ENCODE measurements at places on chromosomes 11 and 22.

GRCh38 chr11:119846374-119846773, 117.4 kb upstream of the NECTIN1 start:
- no peak for DNase-seq

GRCh38 chr11:71543866-71544265, 4.4 kb upstream of the KRTAP5-9 start:
- DNase-seq: no peak

GRCh38 chr11:28524098-28524497, 415.9 kb downstream of the METTL15 start:
- no peak for DNase-seq

- DNase-seq: peak; percentile 76
Measured at GRCh38 chr11:117458275-117459122, 130.8 kb downstream of the CEP164 start.

DNA sequence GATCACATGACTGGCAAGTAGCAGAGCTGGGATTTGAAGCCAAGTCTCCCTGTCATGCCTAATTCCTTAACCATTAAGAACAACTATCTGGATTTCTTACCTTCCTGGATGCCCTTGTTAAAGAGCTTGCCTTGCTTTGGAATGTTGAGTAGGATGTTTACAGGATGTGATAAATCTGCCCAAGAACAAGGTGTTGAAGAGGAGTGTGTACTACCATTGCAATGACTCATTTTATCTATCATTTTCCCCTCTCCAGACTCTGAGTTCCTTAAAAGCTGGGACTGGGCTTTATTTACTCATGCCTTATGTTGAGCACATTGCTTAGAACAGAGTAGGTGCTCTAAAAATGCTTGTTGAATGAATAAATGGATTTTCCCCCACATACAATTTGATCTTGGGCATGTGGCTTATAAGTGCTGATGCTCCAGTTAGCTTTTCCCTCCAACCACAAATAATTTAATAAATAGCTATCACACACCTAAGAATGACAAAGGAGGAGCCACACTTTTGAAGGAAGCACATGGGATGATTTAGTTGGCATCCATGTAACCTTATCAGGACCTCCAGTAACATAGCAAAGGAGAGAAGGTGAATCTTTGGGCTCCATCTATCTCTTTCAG, 268.6 kb upstream of the SESN3 start:
- peak; percentile 63 for DNase-seq

DNA sequence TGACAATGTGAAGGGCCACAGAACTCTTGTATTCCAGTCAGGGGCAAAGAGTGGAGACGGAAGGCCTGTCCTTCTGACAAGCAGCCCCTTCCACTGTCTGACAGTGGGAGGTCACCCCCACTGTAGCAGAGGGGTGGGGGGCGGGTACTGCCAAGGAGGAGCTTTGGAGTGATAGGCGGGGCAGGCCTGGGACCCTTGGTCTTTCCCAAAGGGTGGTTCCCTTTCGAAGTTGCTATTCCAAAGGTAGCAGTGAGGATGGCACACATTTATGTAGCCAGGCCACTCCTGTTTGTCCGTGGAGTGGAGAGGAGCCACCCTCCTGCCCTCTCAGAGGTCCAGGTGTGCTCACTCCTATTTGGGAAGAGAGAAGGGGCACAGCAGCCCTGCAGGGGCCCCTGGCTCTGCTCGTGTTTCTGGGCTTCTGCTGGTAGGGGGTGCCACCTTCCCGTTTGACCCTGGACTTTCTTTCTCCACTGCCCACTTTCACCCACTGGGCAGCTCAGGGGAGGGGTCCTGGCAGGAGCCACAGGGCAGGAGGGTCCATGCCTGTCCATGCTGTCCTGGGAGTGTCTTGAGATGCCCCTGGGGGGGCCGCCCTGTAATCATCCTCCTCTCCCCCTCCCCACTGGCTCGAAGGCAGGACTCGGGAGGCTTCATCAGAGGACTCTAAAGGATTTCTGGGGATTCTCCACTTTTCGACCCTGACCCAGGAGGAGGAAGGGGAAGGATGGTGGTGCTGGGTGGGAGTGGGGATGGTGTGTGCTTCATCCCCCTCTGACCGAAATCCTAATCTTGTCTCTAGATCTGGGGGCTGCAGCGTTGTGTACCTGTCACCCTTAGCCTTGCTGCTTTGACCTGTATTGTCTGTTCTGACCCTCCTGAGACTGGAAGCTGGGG, 994 bp downstream of the TAGLN start:
- DNase-seq: no peak

GRCh38 chr22:48228468-48228867, 1466.0 kb downstream of the TBC1D22A start:
- no peak for DNase-seq

DNA sequence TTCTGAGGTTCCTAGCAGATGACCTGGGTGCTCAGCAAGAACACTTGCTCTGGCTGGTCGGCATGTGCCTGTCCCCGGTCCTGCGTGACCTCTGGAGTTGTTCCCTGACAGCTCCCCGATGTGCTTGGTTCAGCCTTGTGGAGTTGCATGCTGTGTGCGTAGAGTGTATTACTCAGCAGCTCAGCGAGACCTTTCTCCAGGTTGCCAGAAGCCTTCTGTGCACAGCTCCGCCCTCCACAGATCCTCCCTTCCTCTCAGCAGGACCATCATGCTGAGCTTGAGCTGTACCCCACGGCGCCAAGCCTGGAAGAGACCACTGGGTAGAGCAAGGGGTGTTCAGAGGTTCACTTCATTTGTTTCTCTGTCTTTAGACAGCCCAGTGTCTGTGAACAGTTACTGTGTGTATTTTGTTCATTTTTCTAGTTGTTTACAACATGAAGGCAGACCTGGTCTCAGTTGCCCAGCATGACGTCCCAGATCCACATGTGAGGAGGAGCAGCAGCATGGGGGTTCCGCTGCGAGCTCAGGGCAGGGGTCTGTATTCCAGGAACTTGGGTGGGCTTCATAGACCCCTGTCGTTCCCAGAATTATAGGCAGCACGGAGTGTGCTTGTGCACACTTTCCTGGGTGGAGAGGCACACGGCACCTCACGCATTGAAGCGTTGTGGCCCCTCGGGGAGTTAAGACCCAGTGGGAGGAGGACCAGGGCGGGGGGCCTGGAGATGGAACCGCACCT, 148.6 kb downstream of the IGLL1 start:
- DNase-seq: no peak

GRCh38 chr11:13045734-13046133, 36.6 kb downstream of the RASSF10 start:
- no peak for DNase-seq

GRCh38 chr22:32864596-32864995, 63.1 kb downstream of the TIMP3 start:
- no peak for DNase-seq

GRCh38 chr11:72605973-72606747, 68.1 kb downstream of the PDE2A start:
- DNase-seq: no peak

DNA sequence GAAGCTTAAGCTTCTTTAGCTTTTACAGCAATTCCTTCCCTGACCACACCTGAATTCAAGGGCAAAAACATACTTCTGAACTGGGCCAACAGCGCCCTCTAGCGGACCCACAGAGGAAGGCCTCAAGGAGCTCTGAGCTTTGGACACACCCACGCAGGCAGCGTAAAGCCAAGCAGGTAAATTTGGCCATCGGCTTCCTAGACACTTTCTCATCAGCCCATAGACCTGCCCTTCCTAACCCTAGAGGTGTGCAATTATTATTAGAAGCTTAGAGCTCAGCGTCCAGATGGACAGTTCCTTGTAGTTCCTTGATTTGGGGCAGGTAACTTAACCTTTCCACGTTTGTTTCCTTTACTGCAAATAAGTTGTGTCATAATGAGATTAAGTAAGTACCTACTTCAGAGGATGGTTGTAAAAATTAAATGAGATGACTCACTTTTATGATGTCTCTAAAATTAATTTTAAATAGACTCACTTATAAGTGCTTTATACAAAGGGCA, 25.7 kb upstream of the HMGXB4 start:
- DNase-seq: peak; percentile 68

DNA sequence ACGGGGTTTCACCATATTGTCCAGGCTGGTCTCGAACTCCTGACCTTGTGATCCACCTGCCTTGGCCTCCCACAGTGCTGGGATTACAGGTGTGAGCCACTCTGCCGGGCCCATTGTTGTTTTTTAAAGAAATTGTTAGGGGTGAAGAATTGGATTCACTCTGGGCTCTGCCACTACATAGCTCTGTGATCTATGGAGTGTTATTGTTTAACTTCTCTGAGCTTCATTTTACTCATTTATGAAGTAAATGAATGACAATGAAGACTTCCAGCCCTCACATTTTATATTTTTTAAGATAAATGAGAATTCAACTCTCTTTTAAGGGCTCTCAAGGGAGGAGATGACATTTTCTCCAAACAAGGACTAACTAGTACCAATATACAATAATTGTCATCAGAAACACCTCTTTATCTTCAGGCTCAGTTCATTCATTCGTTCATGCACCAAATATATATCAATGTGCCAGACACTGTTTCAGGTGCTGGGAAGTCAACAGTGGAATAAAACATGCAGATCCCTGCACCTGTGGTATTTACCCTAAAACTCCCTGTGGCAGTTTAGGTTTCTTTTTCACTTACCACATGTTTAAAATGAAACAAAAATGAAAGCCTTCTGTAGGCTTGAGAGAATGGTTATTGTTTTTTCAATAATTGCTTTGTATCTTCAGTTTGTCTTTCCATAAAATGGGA, 23.5 kb upstream of the GRAMD1B start:
- no peak for DNase-seq

DNA sequence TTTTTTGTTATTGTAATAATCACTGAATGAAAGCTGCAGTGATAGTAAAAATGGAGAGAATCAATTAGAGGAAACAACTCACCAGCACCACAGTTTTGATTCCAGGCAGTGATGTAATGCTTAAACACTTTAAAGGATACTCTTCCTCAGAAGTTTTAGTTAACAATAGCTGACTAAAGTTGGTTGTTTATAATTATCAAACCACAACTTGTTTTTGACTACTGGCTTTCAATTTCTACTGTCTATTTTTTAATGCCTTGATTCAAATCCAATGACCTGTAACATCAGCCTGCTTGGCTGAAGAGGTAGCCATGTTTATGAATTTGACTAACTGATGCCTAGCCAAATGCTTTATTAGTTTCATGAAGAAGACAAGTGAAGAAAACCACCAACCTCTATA, 18.2 kb upstream of the CASP12 start:
- DNase-seq: no peak

DNA sequence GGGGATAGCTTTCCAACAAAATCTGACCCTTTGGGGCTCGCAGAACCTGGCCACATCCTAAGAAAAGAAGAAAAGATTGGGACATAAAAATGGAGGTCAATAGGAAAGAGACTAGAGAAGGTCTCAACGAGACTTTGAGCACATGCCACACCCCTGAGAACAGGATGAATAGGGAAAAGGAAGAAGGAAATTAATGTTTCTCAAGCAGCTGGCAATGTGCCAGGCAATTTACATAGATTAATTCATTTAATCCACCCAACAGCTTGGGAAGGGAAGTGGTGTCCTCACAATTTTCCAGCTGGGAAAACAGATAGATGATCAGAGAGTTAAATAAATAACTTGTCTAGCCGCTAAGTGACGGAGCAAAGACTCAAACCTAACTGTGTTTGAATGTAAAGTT, 50.7 kb downstream of the PAMR1 start:
- DNase-seq: no peak

GRCh38 chr11:66858939-66859685, 2.2 kb downstream of the LRFN4 start:
- DNase-seq: no peak

- peak; percentile 58 for DNase-seq
Measured at GRCh38 chr22:50293441-50294318, 13.8 kb downstream of the PLXNB2 start.

GRCh38 chr11:116881143-116881542, 43.7 kb upstream of the APOA1 start:
- DNase-seq: no peak

DNA sequence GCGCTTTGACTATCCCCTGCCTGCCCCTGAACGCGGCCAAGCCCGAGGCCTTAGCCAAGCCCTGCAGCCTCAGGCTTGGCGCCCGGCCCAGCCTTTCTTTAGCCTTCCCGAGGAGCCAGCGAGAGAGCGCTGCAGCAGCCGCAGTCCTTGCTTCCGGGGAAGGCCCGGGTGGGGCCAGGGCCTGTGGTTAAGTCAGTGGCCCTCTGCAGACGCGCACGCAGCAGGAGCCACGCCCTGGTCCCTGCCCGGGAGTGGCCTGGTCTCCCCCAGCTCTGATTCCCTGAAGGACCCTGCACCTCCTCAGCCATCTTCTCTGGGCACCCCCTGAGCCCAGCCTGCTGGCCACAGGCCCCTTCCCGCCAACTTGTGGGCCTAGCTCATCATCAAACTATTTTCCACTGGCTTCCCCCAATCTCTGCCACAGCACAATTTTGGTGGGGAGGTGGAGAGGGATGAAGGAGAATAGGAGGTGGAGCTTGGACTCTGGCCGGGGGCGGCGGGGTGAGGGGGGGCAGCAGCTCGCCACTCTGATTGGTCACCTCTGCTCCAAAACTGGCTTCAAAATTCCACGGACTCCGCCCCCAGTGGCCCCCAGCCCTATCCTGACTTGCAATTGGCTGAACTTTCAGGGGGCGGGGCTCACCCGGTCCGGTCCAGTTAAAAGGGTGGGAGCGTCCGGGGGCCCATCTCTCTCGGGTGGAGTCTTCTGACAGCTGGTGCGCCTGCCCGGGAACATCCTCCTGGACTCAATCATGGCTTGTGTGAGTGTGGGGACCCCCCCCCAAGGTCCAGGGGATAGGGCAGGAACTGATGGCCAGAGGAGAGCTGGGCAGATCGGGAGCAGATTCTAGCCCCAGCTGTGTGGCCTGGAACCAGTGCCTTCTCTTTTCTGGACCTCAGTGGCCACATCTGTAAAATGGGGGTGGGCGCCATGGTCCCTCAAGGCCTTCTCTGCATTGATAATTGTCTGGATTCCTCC, at the start of gene LGALS1:
Gene LGALS1 (plus strand): TSS at position 686 of the 979 bp plus-strand sequence. CDS start 67 bp downstream, at position 753.
- DNase-seq: peak; percentile 96

GRCh38 chr22:33002035-33002434, 56.1 kb downstream of the SYN3 start:
- DNase-seq: peak; percentile 71

DNA sequence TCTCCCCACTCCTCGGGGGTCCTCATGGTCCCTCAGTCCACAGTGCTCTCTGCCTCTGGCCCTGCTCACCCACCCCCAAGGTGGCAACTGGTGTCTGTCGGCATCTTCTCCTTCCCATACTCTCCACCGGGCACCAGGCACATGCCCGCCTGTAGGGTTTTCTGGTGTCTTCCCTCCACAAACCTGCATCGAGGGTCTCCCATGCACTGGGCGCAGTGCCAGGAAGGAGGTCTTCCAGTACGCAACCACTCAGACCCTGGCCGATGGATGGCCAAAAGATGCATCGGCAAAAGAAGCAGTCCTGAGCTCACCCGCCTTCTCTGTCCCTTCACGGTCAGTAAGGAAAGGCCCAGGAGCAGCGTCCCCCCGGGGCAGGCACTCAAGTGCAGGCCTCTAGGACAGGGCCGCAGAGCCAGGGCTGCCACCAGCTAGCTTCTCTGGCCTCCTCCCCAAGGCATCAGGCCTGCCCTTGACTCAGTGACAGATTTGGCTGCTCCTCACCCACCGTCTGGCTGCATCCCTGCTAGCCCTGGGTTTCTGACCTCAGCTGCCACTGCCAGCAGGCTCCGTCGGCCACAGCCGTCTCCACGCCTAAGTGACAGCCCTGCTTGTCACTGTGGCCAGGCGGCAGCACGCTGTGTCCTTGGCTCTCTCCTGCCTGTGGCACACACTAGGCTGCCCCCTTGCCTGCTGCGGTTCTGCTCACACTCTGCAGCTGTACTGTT, 32.1 kb upstream of the IGSF9B start:
- no peak for DNase-seq

GRCh38 chr11:80958361-80958760, 1517.5 kb upstream of the TENM4 start:
- DNase-seq: peak; percentile 78
